ENCODE measurements at places on chromosomes 12 and 14.

GRCh38 chr12:6493497-6494257 is at the start of gene NCAPD2:
Gene NCAPD2, plus strand, starts transcription at chr12:6494102. Its CDS starts 997 bp downstream, at chr12:6495099.
- DNase-seq = peak; percentile 94
- peaks cover 25% of the 10 kb centered on the region for H3K36me3 ChIP-seq
- H3K4me1 ChIP-seq = peaks cover 28% of the 10 kb centered on the region
- peak within 1 kb of the TSS; percentile 97 for H3K27ac ChIP-seq
- H3K27me3 ChIP-seq = no peaks in the 10 kb centered on the region
- peak within 1 kb of the TSS; percentile 97 for H3K4me3 ChIP-seq

DNA sequence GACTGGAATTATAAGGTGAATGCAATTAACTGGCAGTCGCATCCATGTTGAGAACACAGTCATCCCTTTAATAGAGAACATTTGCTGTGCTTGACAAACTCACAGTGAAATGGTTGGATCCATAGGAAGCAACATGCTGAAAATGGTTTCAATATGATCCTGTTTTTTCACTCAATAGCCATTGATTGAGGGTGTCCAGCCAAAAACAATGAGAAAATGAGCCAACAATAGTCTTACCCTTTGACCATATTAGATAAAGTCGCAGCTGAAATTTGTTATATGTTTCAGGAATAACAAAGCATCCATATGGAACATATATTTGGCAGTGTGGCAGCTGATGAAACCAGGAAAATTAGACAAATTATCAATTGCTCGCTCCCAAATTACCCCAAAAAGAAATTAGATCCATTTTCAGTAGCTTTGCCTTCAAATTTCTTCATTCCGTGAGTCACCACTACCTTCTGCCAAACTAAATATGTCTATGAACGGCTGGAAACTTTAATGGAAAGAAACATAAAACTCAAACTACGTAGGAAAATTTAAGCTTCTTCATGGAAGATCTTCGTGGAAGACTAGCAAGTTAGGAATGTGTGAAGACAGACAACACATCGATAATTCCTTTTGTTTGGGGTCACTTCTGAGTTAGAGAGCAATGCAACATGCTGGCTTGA is 17.4 kb downstream of the IGF1 start:
- DNase-seq = no peak
- H3K27me3 ChIP-seq = peaks cover 25% of the 10 kb centered on the region
- no peak overlapping the region for H3K27ac ChIP-seq

GRCh38 chr12:71691504-71692129 is 5.7 kb downstream of the TMEM19 start:
- peaks cover 21% of the 10 kb centered on the region for H3K4me1 ChIP-seq
- H3K27me3 ChIP-seq = no peaks in the 10 kb centered on the region
- no peak overlapping the region for H3K4me3 ChIP-seq
- peaks cover 19% of the 10 kb centered on the region for H3K36me3 ChIP-seq
- DNase-seq = no peak

- no peaks in the 10 kb centered on the region for H3K27me3 ChIP-seq
- H3K4me1 ChIP-seq = no peaks in the 10 kb centered on the region
- H3K4me3 ChIP-seq = no peak overlapping the region
- no peak overlapping the region for H3K27ac ChIP-seq
- DNase-seq = no peak
- no peaks in the 10 kb centered on the region for H3K36me3 ChIP-seq
Measured at GRCh38 chr12:21144309-21144708, 13.3 kb downstream of the SLCO1B1 start.

DNA sequence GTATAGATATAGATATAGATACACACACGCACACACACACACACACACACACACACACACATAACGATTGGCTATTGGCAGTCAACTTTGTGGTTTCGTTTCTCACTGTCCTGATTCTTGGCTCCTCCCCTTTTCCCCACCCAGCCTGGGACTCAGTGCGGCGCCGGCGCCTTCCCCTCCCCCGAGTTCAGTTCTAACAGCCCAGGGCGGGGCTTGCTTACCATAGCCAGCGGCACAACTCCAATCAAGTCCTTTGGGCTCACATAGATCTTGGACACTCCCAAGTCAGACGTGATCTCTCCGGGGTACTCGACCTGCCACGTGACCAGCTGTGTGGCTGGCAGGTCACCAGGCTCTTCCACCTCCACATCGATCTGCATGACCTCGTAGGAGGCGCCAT is 484.1 kb downstream of the GLT1D1 start:
- no peak for DNase-seq
- no peak overlapping the region for H3K27ac ChIP-seq
- no peaks in the 10 kb centered on the region for H3K36me3 ChIP-seq
- no peaks in the 10 kb centered on the region for H3K27me3 ChIP-seq
- H3K4me1 ChIP-seq = no peaks in the 10 kb centered on the region

DNA sequence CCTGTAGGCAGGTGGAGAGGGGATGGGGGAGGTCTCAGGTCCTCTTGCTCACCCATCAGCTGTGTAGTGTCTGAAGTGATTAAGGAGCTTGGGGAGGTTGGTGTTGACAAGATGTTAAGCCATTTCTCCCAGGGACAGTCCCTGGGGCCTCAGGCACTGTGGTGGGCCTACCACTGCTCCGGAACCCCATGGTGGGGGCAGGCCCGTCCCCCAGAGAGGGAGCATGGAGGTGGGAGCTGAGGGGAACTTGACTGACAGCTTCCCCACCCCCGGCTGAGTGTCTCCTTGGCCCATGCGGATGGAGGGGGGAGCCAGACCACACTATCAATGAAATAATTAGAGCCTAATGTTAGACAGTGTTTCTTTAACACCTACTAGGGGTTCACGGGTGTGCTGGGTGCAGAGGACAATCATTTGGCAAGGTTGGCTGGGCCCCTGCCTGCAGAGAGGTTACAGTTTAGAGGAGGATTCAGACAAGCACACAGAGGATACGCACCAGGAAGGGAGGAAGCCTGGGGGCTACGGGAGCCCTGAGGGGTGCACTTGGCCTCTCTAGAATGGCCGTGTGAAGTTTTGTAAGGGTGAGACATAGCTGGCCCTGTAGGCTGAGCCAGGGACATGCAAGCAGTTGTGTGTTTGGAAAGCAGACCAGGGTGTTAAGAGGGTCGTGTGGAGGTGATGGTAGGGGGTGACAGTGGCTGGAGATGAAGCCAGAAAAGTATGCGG is 19.3 kb upstream of the KRT80 start:
- peaks cover 27% of the 10 kb centered on the region for H3K27me3 ChIP-seq
- H3K4me1 ChIP-seq = no peaks in the 10 kb centered on the region
- DNase-seq = peak; percentile 21
- H3K36me3 ChIP-seq = no peaks in the 10 kb centered on the region
- no peak overlapping the region for H3K27ac ChIP-seq

DNA sequence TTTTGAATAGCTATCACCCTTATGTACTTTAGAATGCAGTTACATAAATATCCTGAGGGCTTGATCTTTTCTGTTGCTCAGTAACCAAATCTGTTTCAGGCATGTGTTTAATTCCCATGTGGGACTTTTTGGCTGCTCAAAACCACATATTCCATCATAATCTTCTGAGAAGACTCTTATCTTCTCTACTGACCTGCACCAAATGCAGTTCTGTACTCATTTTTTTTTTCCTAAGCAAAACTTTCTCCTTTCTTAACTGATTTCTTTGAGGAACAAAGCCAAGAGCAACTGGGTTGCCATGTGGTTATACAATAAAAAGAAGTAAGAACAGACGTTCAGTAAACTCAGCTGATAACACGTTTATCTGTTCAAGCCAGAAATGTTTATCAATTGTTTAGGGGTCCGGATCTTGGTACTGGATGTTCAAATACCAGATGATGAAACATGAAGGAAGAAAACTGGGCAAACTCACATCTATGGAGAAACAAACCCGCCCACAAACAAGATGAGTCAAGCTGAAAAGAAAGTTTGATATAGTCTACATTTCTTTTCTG is 50.1 kb downstream of the TMEM132C start:
- no peaks in the 10 kb centered on the region for H3K4me1 ChIP-seq
- no peaks in the 10 kb centered on the region for H3K27me3 ChIP-seq
- H3K27ac ChIP-seq = no peak overlapping the region

DNA sequence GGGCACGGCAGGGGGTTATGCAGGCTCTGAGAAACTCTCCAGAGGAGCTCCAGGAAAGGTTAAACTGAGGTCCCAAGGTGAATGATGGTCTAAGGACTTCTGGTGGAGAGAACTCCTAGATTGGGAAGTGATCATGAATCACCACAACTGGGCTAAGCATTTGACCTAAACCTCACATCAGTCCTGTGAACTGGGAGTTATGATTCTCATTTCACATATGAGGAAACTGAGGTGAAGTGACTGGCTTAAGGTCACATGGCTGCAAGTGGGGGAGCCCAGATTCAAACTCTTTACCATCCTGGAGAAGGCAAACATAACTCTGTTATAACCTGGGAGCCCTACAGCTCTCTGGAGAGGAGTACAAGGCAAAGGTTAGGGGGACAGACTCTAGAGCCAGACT is 4.2 kb downstream of the RARG start:
- peaks cover 45% of the 10 kb centered on the region for H3K4me1 ChIP-seq
- peaks cover 7% of the 10 kb centered on the region for H3K36me3 ChIP-seq
- H3K27ac ChIP-seq = no peak overlapping the region
- H3K27me3 ChIP-seq = no peaks in the 10 kb centered on the region

GRCh38 chr12:122819209-122819785 is 16.0 kb upstream of the HIP1R start:
- H3K4me3 ChIP-seq = no peak overlapping the region
- H3K27me3 ChIP-seq = peaks cover 2% of the 10 kb centered on the region
- no peak overlapping the region for H3K27ac ChIP-seq
- no peaks in the 10 kb centered on the region for H3K4me1 ChIP-seq
- no peak for DNase-seq
- no peaks in the 10 kb centered on the region for H3K36me3 ChIP-seq

- no peak within 1 kb of the TSS for H3K27ac ChIP-seq
- H3K27me3 ChIP-seq = peaks cover 7% of the 10 kb centered on the region
- no peak for DNase-seq
- no peaks in the 10 kb centered on the region for H3K36me3 ChIP-seq
Measured at GRCh38 chr12:7303772-7304171, at the start of gene ACSM4. Gene ACSM4, plus strand, starts transcription at chr12:7304072. Its CDS starts 260 bp downstream, at chr12:7304332.

GRCh38 chr14:93219103-93219726 is 12.2 kb downstream of the UBR7 start:
- H3K36me3 ChIP-seq = peaks cover 33% of the 10 kb centered on the region
- DNase-seq = no peak
- no peaks in the 10 kb centered on the region for H3K27me3 ChIP-seq
- H3K27ac ChIP-seq = no peak overlapping the region

DNA sequence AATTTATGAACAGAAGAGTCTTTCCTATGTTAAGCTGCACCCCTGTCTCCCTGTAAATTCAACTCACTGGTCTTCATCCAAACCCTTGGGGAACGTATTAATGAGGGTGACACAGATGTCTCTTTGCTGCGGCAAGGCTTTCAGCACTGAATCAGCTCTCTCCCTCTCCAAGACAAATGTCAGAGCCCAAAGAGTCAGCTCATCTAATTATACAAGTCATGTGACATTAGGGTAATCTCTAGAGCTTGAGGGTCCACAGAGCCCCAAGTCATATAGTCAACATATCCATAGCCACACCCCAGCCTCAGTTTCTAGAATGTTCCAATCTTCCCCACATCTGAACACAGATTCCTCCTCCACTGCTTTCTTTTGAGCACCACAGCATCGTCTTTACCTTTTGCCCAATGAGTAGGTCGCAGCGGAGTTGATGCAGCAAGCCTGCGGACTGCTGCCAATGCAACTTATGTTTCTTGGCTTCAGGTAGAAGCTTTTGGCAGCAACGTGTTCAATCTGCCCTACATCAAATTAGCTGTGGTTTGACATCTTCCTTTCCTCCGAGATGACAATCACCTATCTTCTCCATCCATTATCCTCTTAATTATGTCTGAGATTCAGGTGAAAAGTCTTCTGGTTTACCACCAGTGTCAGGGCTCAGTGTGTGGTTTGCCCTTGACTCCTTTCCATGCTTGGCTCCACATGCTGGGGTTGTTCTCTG is 5.3 kb downstream of the BATF start:
- no peak overlapping the region for H3K27ac ChIP-seq
- H3K27me3 ChIP-seq = no peaks in the 10 kb centered on the region
- DNase-seq = no peak

DNA sequence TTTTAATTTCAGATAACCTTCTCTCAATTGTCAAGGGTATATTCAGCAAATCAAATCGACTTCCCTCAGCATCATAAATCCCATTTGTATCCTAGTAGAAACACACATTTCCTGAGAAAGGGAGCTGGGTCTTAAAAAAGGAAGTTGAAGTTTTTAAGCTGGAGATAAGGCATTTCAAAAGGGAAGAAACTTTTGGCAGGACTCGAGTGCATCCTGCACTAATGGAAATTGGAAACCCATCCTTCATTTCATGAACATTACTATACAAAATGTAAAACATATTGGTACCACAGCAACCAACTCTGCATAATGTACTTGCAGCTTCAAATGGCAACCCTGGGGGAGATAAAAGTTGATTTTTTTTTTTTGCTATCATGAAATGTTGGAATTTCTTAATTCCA is 23.7 kb upstream of the TMCC3 start:
- H3K36me3 ChIP-seq = peaks cover 3% of the 10 kb centered on the region
- H3K27ac ChIP-seq = no peak overlapping the region
- H3K4me1 ChIP-seq = peaks cover 20% of the 10 kb centered on the region
- H3K4me3 ChIP-seq = no peak overlapping the region
- no peak for DNase-seq
- peaks cover 17% of the 10 kb centered on the region for H3K27me3 ChIP-seq

DNA sequence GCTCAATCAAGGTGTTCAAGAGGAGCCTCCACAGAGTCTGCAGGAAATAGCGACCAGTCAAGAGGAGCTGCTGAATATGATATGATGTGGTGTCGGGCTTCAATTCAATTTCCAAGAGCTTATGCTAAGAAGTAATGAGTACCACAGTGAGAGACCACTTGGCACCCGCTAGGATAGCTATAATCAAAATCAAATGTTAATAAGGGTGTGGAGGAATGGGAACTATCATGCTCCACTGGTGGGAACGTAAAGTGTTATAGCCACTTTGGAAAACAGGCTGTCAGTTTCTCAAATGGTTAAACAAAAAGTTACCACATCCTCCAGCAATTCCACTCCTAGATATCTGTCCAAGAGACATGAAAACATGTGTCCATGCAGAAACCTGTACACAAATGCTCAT is 6.7 kb downstream of the POLR3B start:
- H3K4me1 ChIP-seq = peaks cover 2% of the 10 kb centered on the region
- no peak for DNase-seq
- no peak overlapping the region for H3K4me3 ChIP-seq
- H3K27me3 ChIP-seq = no peaks in the 10 kb centered on the region
- H3K36me3 ChIP-seq = no peaks in the 10 kb centered on the region
- H3K27ac ChIP-seq = no peak overlapping the region

DNA sequence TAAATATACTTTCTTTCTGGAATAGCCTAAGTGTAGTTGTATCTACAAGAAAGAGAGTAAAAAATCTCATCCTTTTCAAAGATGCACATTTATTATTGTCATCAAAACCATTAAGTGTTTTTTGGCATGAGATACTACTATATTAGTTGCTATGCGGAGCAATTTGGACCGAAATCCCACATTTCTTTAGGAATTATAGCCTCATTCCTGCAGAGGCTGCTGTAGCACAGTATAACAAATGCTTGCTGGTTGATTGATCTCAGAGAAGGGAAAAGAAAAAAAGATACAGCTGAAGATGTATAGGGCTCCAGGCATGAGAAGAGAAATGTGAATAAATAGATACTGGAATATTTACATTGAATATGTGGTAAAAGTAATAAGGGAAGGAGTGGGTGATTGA is 36.0 kb downstream of the RHOJ start:
- DNase-seq = no peak
- no peak overlapping the region for H3K4me3 ChIP-seq
- no peak overlapping the region for H3K27ac ChIP-seq
- H3K27me3 ChIP-seq = peaks cover 13% of the 10 kb centered on the region

GRCh38 chr12:123396954-123397353 is 13.0 kb downstream of the KMT5A start:
- H3K4me1 ChIP-seq = peaks cover 6% of the 10 kb centered on the region
- no peak overlapping the region for H3K4me3 ChIP-seq

GRCh38 chr12:50315803-50316202 is 32.5 kb upstream of the LIMA1 start:
- no peaks in the 10 kb centered on the region for H3K36me3 ChIP-seq
- H3K27ac ChIP-seq = no peak overlapping the region
- H3K4me1 ChIP-seq = no peaks in the 10 kb centered on the region
- H3K27me3 ChIP-seq = no peaks in the 10 kb centered on the region
- no peak overlapping the region for H3K4me3 ChIP-seq

All from activated naive CD8-positive, alpha-beta T cell treated with anti-CD3 and anti-CD28 coated beads, Interleukin-2, amount 10 ng/mL, durations not matched to agents 7 days and 5 days (primary cell).